ENCODE measurements at places on chromosomes 5 and 9.

- no peak for DNase-seq
Measured at GRCh38 chr9:91127653-91128052, 234.1 kb downstream of the AUH start.

- DNase-seq, result no peak
Measured at GRCh38 chr9:135554718-135555117, 6.8 kb upstream of the PAEP start.

GRCh38 chr9:2024888-2025782 lies 10.0 kb downstream of the SMARCA2 start:
- DNase-seq, result no peak

GRCh38 chr9:70746760-70747159 lies 332.3 kb upstream of the KLF9 start:
- no peak for DNase-seq

- no peak for DNase-seq
Measured at GRCh38 chr9:19481971-19482404, 73.2 kb downstream of the ACER2 start.

DNA sequence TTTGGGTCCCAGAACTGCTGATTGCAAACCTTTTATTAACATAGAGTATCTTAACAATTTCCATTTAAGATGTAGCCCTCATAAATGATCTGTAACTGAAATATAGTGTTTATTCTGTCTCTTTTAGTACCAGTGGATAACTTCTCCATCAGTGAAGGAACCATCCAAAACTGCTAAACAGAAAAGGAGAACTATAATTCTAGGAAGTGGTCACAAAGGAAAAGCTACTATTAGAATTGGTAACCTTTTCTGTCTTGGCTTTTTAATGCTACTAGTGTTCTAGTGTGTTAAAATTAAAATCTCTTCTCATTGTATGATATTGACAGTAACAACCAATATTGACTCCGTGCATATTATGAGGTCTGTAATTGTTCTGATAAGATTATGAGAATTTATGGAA lies 12.8 kb downstream of the CEP78 start:
- no peak for DNase-seq

- no peak for DNase-seq
Measured at GRCh38 chr5:132474881-132475496, 15.6 kb downstream of the IRF1 start.

Measured in GM19239 (cell line).